ENCODE measurements at places on chromosomes 12 and 14.

GRCh38 chr14:47039336-47039735 is 387.8 kb upstream of the RPL10L start:
- DNase-seq = no peak

- no peak for DNase-seq
These were observed 8.6 kb downstream of the KRT2 start for GRCh38 chr12:52643233-52644077.

DNA sequence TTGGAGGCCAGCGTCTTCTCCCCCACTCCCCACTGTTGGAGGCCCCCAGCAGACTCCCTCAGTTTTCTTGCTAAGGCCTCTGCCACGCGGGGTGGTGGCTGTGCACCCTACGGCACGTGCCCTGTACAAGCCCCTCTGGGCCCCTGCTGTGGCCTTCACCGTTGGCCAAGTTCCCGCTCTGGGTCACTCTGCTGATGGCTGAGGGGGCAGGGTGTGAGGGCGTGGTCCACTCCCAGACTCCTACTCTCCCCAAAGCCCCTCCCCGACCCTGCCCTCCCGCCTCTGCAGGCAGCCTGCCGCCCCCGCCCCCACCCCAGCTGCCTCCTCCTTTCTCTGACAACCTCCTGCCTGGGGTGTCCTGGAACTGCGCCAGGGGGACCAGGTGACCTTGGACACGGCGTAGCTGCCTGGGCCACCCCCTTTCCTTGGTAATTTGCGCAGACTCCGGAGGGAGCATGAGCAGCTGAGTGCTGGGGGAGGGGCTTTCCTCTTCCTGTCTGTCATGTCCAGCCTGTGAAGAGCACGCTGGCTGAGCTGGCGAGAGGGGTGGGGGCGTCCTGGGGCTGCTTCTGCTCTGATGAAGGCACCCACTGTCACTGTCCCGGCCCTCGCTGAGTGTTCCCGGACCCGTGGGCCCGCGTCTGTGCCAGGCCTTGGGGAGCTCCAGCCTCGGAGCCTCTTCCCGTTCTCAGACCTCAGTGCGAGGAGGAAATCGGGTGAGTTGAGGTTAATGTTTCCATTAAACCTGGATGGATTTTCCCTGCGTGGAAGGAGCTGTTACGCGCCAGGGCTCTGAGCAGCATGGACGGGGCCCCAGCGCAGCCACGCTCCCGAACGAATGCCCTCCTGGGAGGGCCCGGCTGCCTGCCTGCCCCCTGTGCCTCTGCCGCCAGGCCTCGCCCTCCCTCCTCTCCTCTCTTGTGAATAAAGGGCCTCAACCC is 85.0 kb downstream of the KIF26A start:
- DNase-seq = no peak

GRCh38 chr12:3195859-3196483 is 118.8 kb downstream of the TSPAN9 start:
- DNase-seq = no peak

GRCh38 chr12:53617700-53618099 is 8.5 kb downstream of the ATF7 start:
- DNase-seq = no peak

GRCh38 chr12:110677982-110678381 is 10.9 kb downstream of the HVCN1 start:
- no peak for DNase-seq

DNA sequence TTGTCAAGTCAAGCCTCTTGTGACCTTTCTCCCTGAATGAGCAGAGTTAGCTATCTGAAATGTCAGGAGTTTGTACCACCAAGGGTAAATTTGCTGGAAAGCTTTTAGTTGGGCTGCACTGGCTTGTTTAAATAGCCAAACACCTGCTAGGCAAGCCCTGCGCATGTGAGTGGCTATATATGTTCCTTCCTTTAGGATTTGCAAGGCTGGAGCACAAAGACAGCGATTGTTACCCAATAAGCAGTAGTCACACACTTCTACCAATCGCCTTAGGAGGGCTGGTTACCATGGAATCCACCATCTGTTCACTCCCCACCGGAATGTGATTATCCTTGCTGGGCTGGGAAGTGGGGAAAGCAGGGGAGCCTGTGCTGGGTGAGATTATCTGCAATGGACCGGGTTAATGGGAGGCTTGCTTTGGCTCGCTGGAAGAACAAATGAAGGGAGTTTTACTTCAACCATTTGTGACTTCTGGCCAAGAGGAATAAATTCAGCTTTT is 102.5 kb downstream of the FGD4 start:
- no peak for DNase-seq

- no peak for DNase-seq
These were observed 53.2 kb upstream of the ESRRB start for GRCh38 chr14:76322594-76323220.

DNA sequence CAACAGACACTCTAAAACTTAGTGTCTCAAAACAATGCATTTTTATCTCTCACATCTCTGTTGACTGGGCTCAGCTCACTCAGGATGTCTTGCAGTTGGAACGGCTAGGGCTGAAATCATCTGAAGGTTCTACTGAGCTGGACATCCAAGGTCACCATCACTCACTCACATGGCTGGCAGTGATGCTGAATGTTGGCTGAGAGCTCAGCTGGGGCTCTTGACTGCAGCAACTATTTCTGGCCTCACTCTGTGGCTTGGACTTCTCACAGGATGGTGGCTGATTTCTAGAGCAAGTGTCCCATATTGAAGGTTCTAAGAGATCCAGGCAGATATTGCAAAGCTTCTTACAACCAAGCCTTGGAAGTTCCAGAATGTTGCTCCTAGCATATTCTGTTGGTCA is 166.5 kb downstream of the ZFP36L1 start:
- DNase-seq = no peak
